ENCODE measurements at places on chromosomes 3 and 15. TPM values are rescaled to one million over a fixed set of nuclear protein-coding genes. Genes with fewer than 3 reads are reported as not detected.

The RBMS3 gene
- total RNA-seq, result 81.2 TPM

The PCOLCE2 gene
- total RNA-seq, result 27.8 TPM

The PLSCR2 gene
- not detected for total RNA-seq

The PLA1A gene
- not detected for total RNA-seq

The HIGD2B gene
- not detected for total RNA-seq

The CYP1A2 gene
- not detected for total RNA-seq

The TMCO5A gene
- not detected for total RNA-seq

The SLC6A11 gene
- total RNA-seq, result under 0.01 TPM

The USP13 gene
- 17.4 TPM for total RNA-seq

The TMEM158 gene
- 40.3 TPM for total RNA-seq
